Placental pericyte (primary cell): ENCODE measurements at places on chromosomes 5 and 9. TPM values are rescaled to one million over a fixed set of nuclear protein-coding genes. Genes with fewer than 3 reads are reported as not detected.

Gene PCDHB2
- total RNA-seq = 0.22 and 0.29 TPM in 2 replicates

Gene ANKRD31
- total RNA-seq = under 0.01 TPM in 2 replicates

Gene SMIM32
- total RNA-seq = not detected in 2 replicates

Gene PDGFRB
- 114 and 359 TPM in 2 replicates for total RNA-seq

Gene GLRA1
- total RNA-seq = not detected in 2 replicates

Gene SLC27A4
- total RNA-seq = 20.8 and 47.0 TPM in 2 replicates

Gene OGN
- total RNA-seq = not detected in 2 replicates

Gene MRRF
- total RNA-seq = 41.8 and 45.7 TPM in 2 replicates

Gene ENDOG
- 7.7 and 35.5 TPM in 2 replicates for total RNA-seq
